ENCODE measurements at places on chromosomes 3 and 15.

GRCh38 chr3:100438623-100438974 lies 37.3 kb downstream of the LNP1 start:
- no peak for DNase-seq

DNA sequence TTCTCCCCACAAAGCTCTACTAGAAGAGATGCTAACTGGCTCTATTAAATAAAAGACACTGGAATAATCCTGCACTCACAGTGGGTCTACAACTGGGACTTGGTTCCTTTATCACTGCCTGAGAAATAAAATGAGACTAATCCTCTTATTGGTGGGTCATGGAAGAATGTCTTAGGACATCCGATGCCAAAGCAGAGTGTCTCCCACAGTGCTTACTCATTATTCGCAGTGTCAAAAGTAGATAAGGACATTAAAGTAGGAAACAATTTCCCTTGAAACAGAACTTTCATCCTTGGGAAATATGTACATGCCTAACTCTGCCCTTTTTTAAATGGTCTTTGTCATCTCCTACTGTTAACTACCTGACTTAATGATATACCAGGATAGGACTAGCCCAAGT lies 71.5 kb downstream of the GSK3B start:
- DNase-seq, result no peak

DNA sequence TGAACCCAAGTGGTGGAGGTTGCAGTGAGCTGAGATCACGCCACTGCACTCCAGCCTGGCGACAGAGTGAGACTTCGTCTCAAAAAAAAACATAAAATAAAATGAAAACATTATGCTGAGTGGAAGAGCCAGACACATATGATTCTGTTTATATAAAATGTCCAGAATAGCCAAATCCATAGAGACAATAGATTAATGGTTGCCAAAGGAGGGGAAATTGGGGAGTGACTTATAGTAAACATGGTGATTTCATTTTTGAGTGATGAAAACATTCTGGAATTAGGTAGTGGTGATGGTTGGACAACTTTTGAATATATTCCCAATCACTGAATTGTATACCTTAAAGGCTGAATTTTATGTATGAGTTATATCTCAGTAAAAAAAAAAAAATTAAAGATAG lies 172.0 kb upstream of the BFSP2 start:
- DNase-seq, result no peak

GRCh38 chr15:72521682-72522081 lies 47.6 kb downstream of the ARIH1 start:
- DNase-seq, result no peak

- no peak for DNase-seq
These were observed 289.6 kb downstream of the EFHB start for GRCh38 chr3:19644405-19644804.

DNA sequence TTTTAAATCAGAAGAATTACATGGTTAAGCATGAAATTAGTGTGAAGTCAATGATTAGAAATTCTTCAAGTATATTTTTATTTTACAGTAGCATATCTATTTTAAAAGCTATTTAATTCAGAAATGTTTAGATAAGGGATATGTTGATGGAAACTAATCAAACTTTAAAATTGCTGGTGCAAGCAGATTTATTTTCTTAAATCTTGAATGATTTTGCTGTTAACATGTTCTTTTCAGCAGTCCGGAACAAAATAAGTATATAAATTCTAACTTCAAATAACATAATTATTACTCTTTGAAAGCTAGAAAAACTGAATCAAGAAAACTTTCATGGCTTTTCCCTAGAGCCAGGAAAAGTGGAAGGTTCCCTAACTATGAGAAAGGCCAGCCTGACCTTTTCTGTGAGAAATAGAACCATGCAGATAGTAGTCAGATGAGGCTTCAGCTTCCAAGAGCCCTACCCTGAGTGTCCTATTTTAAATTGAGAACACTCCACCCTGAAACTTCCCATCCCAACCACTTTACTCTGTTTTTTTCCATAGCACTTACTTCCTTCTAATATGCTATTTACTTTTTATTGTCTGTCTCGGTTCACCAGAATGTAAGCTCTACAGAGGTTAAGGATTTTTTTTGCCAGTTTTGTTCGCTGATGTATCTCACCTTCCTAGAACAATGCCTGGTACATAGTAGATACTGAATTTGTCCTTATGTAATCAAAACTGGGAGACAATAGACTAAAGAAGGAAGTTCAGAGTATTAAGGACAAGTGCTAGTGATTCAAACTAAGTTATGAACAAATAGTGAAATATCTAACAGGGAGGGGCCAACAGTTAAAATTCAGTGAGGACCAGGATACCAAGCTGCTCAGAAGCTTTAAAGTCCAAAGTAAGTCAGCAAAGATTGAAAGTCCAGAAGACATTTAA lies 66.8 kb downstream of the CD200R1L start:
- no peak for DNase-seq

DNA sequence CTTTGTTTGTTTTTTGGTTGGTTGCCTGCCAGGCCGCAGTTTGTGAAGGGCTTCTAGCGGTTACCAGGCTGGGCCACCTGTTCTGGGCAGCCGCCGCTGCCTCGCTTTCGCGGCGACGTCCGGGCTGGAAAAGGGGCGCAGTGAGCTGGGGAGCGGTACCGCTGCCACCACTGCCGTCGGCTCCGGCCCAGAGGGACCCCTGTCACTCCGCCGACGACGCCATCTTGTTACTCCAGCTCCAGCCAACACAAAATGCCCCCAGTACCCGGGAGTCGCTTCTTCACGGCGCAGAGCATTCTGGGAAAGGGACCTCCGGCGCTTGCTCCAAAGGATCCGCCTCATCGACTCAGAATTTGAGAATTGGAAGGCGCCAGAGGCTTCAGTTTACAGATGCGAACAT lies 238.8 kb downstream of the CDIN1 start:
- DNase-seq, result no peak

DNA sequence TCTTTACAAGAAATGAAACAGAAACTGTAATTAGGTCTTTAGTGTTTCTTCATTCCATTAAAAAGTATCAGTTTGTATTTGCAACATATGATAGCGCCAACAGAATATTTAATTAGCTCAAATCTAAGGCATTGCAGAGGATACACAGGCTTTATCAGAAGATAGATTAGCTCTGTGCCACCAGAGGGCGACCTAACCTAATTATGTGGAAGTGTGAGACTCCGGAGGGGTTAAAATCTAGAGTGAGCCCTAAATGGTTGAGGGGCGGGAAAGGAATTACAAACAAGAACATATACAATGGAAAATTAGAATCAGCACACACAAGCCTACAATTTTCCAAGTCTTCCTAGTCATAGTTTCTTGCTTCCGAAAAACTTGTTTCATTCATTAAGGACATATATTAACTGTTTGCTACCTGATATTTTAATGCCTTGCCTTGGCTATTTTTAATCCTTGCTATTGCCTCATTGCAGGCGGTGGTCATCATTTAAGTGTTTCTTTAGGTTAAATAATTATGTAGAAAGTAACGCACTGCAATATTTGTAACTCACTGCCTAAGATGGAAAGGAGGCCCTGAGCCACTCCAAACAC lies 18.0 kb upstream of the RYR3 start:
- no peak for DNase-seq

Measured in CD4-positive, alpha-beta T cell treated with Interferon alpha-2 for 1 hour (primary cell).